ENCODE measurements at places on chromosomes 16 and 17.
A peak's percentile ranks its signal among the peaks of the same experiment; 100 is the strongest.

- DNase-seq = no peak
Observed at GRCh38 chr17:41176744-41177387, 1.2 kb downstream of the KRTAP4-2 start.

GRCh38 chr16:74107795-74108610, 188.6 kb upstream of the PSMD7 start:
- no peak for DNase-seq

GRCh38 chr17:55757659-55758058, 6.8 kb downstream of the PCTP start:
- DNase-seq = no peak

- no peak for DNase-seq
Observed at GRCh38 chr16:66844342-66845079, at the start of gene CA7. TSS of gene CA7 (plus strand) at chr16:66844414. CDS start at chr16:66844488, 74 bp downstream.

DNA sequence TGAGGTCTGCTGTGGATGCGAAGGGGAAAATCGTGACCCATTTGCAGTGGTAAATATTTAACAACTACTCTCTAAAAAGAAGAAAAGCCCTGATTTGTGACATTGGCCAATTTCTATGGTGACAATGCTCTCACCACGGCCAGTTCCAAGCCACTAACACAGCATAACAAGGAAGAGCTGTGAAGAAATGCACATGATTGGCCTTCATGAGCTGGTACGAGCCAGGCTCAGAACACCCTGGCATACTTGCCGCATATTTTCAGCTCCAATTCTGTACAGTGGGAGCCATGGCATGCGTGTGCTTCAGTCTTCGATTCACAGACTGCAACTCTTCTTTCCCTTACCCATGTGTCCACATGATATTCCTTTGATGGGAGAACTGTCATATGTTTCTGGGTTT, 363.9 kb upstream of the CDH5 start:
- no peak for DNase-seq

DNA sequence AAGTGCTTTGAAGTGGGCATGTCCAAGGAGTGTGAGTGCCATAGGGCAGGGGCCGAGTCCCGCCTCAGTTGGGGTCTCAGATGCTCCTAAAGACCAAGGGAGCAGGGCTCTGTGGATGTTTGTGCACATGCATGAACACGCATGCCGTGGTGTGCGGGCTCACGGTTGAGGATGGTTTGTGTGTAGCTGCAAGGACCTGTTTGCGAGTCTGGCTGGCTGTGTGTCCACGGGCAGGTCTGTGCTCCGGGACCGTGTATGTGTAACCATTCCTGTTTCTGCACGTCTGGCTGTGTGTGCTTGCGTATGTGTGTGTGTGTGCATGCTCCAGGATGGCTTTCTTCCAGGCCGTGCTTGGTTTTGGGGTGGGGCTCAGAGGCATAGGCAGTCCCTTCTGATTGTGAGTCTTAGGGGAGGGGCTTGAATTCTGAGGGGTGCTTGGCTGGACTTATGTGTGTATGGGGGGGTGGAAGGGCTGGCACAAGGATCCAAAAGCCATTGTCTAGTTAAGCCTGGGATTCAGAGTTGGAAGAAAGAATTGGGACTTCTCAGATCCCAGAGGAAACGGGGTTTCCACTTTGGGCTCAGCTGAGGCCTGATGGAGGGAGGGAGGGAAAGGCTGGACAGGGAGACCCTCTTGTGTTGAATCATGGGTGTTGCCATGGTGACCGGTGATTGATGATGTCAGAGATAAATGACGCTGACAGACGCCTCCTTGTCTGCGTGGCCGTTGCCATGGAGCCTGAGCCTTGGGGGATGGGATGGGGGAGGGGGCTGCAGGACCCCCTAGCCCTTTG, 14.4 kb downstream of the GJD3 start:
- DNase-seq = no peak

- DNase-seq = no peak
Observed at GRCh38 chr16:51035110-51035498, 116.0 kb downstream of the SALL1 start.

- DNase-seq = no peak
Observed at GRCh38 chr17:10843811-10844210, 5.9 kb upstream of the PIRT start.

DNA sequence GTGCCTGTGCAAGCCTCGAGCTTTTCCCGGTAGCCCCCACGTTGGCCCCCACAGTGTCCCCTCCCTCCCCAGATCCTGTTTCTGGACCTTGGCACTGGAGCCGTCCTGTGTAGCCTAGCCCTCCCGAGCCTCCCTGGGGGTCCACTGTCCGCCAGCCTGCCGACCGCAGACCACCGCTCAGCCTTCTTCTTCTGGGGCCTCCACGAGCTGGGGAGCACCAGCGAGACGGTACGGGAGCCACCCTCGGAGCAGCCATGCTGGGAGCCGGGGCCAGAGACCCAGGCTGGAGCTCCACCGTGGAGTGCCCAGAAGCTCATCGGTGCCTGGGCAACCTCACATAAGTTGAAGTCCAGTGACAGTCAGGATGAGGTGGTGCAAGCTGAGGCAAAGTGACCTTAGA, 11.8 kb downstream of the RGS11 start:
- DNase-seq = no peak

DNA sequence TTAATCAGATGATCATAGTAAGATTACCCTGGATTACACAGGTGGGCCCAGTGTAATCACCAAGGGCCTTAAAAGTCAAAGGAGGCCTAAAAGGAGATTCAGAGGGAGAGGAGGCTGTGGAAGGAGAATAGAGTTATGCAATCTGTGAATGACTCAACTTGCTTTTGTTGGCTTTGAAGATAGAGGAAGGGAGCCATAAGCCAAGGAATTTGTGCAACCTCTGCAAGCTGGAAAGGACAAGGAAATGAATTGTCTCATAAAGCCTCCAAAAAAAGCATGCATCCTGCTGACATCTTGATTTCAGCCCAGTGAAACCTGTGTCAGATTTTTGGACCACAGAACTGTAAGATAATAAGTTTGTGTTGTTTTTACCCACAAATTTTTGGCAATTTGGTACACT, 109.6 kb downstream of the CNTNAP4 start:
- no peak for DNase-seq

- no peak for DNase-seq
Observed at GRCh38 chr16:166375-167121, 770 bp downstream of the HBM start.

- peak; percentile 80 for DNase-seq
Observed at GRCh38 chr16:23149267-23149992, at the start of gene USP31. TSS of gene USP31 (minus strand) at chr16:23149452. CDS start at chr16:23149270, 182 bp downstream.

- no peak for DNase-seq
Observed at GRCh38 chr16:75406943-75407342, 26.4 kb downstream of the CFDP1 start.

DNA sequence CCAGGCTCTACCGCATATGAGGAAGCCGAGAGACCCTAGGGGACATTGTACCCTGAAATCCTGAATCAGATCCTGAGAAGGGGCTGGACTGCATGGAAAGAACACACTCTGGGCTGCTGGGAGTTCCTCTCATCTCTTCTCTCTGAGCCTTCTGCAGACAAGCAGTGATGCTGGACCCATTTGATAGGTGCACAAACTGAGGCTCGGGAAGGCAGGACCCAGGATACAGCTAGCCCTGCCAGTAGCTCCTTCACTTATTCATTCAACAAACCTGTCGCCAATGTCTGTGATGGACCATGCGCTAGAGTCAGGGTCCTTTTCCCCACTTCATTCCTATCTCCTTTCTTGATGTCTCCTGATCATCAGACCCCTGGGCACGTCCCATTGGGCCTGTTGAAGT, 1.9 kb downstream of the SBK1 start:
- no peak for DNase-seq

DNA sequence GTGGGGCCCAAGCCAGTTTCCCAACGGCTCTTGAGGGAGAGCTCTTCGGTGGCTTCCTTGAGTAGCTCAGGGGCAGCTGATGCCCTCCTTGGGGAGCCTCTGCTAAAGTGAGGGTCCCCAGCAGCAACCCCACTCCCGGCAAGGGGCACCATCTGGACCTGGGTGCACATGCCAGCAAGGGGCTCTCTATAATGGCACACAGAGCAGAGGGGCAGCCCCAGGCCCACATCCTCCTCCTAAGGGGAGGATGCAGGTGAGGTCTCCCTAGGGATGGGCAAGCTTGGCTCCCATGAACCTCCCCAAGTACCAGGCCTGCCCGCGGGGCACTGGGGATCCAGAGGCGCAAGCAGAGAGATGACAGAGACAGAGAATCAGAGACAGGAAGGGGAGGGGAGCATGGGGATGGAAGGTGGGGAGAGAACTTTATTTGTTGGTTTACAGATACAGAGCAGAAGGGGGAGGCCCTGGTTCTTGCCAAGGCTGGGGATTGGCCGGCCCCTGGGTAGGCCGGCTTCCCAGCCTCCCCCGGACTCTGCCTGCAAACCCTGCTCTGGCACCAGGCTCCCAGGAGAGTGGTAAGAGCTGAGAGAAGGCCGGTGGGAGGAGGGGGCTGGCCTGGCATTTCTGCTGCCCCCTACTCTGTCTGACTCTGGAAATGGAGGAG, 61.4 kb downstream of the SRCIN1 start:
- DNase-seq = no peak

GRCh38 chr17:75191584-75191983, 8.8 kb upstream of the SUMO2 start:
- DNase-seq = no peak

- DNase-seq = peak; percentile 33
Observed at GRCh38 chr17:77772461-77772897, 186.0 kb upstream of the TNRC6C start.

DNA sequence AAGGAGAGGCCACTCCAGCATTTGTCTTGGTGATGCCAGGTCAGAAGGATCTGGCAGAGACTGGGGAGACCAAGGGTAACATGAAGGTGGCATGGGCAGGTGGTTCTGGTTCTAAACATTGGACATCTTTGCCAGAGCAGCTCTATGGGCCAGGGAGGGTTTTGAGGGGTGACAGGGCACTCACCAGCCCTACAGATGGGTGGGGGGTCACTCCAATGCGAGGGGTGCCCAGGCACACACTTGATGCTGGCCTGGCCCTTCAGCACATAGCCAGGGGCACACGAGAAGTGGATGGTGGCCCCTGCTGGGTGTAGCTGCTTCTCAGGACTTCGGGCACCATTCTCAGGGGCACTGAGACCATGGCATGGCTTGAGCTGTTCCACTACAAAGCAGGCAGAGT, 5.5 kb upstream of the PHF12 start:
- DNase-seq = no peak

DNA sequence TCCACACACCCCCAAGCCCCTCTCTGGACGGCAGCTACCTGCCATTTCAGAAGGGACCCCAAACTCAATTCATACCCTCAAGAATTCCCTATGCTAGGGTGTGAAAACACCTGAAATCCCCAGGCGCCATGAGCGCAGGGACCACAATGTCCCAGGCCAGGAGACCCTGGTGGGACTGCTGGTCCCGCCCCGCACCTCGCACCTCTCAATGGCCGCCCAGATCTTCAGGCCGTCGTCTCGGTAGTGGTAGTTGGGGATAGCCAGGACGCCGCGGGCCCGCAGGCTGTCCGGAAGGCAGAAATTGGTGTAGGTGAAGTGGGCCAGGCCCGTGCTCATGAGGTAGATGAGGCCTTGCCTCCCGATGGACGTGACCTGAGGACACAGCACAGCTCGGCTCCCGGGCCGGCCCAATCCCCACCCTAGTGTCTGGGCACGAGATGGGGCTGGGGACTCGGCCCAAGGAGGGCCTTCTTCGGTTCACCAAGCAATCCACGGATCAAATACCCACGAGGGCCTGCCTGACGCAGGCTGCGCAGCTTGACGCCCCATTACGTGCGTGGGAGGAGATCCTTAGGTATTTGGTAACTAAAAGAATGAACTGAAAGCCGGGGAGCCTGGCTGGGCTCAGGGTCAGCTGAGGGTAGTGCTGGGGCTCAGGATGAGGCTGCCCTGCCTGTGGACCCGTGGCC, 9.2 kb downstream of the ALOXE3 start:
- DNase-seq = no peak

- no peak for DNase-seq
Observed at GRCh38 chr16:76729525-76729924, 452.3 kb downstream of the CNTNAP4 start.

- no peak for DNase-seq
Observed at GRCh38 chr17:71349908-71350600, 770.8 kb upstream of the SOX9 start.

- no peak for DNase-seq
Observed at GRCh38 chr17:76847031-76847430, 21.2 kb upstream of the MGAT5B start.

- no peak for DNase-seq
Observed at GRCh38 chr16:21962475-21962874, 9.3 kb downstream of the UQCRC2 start.

DNA sequence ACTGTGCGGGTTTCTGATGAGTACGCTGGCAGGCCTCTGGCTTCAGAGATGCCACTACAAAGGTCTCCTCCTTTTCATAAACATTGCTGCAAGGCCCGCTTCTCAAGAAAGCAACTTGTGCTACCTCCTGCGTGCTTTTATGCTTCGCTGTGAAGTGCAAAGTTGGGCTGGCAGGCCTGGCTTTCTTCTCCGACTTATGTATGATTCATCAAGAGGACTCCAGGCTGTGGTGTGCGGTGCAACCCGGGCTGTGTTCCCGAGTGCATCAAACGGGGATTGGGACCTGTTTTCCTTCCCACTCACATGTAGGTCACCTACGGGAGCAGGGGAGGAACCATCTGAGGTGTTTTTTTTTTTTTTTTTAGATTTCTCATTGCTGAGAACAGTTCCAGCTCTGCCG, 534.1 kb downstream of the WWOX start:
- DNase-seq = no peak

DNA sequence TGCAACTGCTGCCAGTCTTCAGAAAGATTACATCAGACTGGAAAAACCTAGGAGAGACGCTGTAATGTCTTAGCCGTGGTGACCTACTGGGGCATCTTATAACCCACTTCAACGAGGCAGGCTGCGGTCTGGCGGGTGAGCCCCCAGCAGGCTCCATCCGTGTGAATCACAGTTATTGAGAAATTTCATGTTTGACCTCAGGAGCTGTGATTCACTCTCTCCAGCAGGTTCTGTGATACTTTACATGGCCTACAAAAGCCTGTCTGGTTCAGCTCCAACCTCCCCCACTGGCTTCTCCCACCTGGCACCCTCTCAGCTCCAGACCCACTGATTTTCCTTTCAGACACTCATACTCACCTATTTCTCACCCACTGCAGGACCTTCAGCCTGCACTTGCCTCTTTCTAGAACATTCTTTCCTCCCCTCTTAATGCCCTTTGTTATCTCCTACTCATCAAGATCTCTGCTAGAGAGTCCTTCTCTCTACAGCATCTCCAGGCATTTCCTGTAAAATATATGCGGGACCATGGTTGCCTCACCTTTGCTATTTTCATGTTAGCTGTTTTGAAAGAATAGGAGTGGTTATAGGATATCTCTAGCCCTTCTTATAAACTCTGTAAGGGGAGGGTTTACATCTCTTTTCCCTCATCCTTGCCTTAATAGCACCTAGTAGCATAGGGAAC, 227.9 kb downstream of the MAF start:
- peak; percentile 5 for DNase-seq

- DNase-seq = no peak
Observed at GRCh38 chr17:74842599-74843351, 16.9 kb downstream of the GRIN2C start.
